BE2C (cell line): ENCODE measurements at places on chromosomes 12 and 14.

DNA sequence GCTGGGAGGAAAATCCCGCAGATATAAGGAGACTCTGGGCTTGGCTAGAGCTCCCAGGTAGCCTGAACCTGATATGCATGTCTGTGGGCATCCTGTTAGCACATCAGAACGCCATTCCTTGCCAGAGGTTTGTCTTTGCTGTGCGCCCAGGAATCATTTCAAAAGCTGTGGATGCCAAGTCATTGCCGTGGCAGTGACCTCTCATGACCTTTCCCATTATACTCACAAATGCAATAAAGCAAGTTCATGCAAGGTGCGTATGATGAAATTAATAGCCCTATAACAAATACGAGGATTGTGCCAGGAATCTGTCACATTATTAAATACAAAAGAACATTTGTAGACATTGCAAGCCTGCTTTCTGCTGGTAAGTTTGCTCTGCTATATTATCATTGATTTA lies 229.1 kb upstream of the PELI2 start:
- no peak for DNase-seq

DNA sequence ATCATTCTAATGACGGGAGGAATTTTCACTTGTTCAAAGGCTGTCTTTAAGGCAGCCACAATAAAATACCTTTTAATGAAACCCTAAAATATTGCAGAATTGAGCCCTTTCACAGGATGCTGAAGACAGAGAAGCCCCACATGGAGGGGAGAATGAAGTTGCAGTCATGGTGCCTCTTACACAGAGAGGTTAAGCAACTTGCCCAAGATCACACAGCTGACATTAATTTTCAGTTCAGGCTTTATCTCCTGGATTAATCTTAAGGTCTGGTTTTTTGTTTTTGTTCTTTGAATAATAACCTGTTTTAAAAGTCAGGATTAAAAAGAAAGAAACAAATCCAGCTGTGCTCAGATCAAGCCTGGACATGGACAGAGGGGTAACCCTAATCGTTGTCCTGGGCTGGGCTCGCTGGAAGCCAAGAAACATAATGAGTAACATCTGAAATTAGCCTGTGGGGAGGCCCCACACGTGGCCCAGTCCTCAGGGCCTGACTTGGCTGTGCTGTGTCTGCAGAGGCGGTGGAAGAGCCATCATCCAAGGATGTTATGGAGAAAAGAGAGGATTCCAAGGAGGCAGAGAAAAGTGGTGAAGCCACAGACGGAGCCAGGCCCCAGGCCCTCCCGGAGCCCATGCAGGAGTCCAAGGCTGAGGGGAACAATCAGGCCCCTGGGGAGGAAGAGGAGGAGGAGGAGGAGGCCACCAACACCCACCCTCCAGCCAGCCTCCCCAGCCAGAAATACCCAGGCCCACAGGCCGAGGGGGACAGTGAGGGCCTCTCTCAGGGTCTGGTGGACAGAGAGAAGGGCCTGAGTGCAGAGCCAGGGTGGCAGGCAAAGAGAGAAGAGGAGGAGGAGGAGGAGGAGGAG lies 8.0 kb downstream of the CHGA start:
- DNase-seq = no peak

GRCh38 chr12:122964439-122965257 lies 1.6 kb downstream of the ABCB9 start:
- no peak for DNase-seq

- no peak for DNase-seq
Observed at GRCh38 chr12:28054583-28054982, 82.0 kb upstream of the PTHLH start.

DNA sequence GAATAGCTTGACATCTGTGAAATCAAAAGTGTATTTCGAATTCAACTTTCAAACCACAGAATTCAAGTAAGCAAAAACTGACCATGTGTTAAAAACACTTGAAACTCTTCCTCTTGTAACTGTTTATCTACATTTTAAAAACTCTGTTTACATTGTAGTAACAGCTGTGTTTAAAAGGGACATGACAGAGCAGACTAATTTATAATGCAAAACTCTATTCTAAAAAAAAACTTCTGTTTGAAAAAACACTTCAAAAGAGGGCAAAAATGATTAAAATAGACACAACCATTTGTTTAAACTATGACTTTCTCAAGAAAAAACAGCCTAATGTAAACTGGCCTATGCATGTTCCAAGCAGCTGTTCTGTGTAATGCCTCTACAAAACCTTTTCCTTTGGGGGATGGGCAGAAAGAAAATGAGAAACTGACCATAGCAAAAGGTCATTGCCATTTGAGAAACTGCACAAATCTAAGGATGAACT lies 149.1 kb upstream of the HMGA2 start:
- DNase-seq = no peak

DNA sequence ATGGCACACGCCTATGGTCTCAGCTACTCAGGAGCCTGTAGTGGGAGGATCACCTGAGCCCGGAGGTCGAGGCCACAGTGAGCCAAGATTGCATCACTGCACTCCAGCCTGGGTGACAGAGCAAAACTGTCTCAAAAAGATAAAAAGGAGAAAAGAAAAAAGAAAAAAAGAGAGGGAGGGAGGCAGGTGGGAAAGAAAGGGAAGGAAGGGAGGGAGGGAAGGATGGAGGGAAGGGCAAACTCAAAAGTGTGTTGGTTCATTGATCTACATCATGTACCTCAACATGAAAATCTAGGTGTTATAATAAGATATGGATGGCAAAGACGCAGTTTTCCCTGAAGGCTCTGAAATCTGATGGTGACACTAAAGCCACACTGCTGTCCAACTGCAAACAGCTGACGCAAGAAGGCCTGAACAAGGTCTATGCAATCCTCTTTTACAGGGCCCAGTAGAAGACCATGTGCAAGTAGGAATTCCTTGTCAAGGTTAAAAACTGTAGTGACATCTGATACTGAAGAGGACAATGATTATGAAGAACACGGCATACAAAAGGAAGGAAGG lies 143.6 kb downstream of the ITPR2 start:
- DNase-seq = no peak

DNA sequence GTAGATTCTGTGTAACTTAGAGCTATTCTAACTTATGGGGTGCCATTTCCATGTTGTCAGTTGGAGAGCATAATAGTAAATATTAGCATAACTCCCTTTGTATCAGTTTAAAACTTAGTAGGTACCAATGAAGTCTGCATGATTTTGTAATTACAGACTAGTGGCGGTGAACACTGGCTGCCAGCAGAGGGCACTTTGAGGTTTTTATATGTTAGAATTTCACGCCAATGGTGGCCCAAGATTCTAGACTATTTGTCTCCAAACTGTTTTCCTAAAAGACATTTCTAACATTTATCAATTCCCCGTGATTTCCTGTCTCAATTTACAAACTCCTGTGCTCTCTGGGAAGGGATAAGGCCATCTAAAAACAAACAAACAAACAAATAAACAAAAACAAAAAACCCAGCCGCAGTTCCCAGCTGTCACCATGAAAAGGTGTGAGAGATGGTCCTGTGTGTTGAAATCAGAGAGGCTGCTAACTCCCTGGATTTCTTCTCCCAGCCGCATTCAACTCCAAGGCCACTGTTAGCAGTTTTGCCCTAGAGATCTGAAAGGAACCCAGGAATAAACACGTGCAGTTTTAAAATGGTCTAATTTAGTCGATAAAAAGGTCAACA lies 57.6 kb downstream of the BRMS1L start:
- DNase-seq = peak; percentile 25

- no peak for DNase-seq
Observed at GRCh38 chr12:49716553-49716952, 9.3 kb upstream of the FMNL3 start.

DNA sequence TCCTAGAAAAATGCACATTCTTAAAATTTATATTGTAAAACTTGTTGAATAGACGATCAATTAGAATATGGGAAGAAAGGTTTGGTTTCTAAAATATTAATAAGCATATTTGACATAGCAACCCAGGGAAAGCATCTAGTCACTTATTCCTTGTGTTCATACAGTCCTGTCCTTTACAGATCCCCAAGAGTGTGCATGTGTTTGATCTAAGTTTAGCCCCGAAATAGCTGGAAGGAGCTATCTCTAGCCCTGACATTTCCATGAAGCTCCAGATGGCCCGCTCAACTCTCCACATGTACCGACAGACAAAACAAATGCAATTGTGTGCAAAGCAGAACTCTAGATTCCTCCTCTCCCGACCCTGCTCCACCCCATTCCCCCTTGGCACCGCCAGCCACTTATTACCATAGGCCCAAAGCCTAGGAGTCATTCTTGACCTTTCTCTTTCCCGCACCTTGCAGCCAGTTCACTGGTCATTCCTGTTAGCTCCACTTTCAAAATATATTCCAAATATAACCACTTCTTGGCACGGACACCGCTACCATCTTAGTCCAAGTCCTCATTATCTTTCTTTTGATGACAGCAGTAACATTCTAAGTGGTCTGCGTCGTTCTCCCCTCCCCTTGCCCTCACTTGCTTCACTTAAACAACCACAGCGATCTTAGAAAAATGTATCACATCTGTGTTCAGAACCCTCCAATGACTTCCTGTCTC lies 45.4 kb upstream of the GZMB start:
- DNase-seq = no peak

- DNase-seq = no peak
Observed at GRCh38 chr12:75439930-75440329, 40.6 kb upstream of the GLIPR1 start.

DNA sequence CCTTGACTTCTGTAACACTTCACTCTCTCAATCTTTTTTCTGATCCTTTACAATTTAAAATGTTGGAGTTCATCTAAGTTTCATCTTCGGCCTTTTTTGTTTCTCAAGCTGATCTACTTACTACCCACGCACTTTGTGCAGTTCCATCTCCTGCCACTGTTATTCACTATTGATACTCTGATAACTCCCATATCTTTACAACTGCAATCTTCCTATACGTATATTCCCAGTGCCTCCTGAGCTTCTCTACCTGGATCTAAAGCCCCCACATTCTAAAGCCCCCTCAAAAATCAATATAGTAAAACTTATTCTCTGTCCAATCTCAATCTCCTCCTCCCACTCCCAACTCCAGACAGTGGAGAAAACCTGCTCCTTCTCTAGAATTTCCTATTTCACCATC lies 5.9 kb downstream of the ATG2B start:
- DNase-seq = no peak

DNA sequence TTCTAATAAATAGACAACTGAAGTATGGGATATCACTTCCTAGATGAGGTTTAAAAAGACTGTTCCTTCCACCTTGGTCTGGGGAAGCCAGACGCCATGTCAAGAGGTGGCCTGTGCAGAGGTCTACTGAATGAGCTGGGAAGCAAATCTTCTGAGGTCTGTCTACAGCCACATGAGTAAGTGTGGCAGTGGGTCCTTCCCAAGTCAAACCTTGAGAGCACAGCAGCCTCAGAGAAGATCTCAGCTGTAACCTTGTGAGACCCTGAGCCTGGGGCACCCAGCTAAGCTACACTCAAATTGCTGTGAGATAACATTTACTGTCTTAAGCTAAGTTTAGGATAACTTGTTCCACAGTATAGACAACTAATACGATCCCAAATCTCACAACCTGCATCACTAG lies 20.2 kb downstream of the NDUFA12 start:
- DNase-seq = no peak

GRCh38 chr12:110577864-110578693 lies 5.0 kb downstream of the PPTC7 start:
- no peak for DNase-seq

- no peak for DNase-seq
Observed at GRCh38 chr14:94685681-94686485, 73.7 kb downstream of the SERPINA3 start.

DNA sequence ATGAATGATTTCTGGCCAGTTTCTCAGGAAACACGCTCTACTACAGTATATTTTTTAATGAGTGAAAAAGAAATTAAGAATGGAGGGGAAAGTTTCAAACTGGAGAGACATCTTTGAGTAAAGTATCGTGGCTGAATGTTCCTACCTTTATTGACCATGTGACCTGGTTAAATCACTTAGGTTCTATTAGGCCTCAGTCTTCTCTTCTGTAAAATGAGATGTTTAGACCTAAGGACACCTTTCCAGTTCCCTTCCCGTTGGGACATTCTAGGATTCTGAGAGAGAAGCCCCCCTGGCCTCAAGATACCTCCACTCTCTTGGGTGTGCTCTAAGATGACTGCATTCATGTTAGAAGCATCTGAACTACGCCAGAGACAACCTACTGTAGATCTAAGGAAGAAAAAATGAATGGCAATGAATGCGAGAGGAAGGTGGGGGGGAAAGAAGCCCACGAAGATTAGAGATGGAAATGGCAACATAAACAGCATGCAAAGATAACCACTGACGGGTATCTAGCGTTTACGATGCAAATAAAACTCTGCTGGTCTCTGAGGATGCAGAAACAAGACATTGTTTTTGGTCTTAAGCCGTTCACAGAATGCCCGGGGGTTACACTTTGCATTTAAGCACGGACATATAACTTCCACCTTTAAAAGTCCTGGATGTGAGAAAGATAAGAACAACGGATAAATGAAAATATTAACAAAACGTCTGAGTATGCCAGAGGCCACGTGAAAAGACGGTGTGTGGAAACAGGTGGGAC lies 599 bp upstream of the CPSF6 start:
- no peak for DNase-seq

DNA sequence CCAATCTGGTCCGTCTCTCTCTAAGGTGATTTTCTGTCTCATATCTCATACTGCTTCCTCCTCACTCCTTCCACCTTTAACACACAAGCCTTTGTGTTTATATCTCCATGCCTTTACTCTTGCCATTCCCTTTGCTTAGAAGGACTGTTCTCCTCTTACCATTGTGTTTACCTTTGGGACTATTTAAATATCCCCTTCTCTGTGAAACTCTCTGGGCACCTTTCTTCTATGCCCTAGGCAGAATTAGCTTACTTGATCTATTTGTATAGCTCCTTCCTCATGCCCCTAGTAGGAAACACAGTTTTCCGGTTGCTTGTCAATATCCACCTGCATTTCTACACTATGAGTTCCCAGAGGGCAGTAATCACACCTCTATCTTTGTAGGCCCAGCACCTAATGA lies 3.9 kb upstream of the AMHR2 start:
- DNase-seq = no peak

GRCh38 chr14:54704768-54705167 lies 137.8 kb downstream of the SAMD4A start:
- no peak for DNase-seq

- no peak for DNase-seq
Observed at GRCh38 chr14:94462219-94462551, 9.6 kb upstream of the SERPINA11 start.

DNA sequence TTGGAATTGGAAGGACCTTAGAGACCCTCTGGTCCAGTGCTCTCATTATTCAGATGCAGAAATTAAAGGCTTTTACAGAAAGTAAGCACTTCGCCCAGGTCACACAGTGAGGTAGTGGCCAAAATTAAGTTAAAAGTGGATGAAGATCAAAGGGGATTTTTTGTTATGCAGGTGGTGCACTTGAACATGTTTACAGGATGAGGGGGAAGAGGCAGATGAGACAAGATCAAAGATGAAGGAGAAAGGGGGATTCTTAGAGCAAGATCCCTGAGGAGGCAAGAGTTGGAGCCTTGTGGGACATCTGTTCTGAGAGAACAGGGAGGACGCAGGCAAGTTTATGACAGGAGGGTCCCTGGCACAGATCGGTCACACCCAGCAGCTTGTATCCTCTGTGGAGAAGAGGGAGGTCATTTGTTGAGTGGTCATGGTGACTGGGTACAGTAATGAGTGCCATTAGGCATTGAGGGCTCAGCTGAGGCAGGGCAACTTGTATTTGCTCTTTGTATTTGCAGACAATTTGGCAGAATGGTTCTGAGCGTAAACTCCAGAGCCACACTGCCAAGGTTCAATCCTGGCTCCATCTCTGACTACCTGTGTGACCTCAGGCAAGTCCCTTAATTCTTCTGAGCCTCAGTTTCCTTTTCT lies 84.0 kb downstream of the BORCS5 start:
- no peak for DNase-seq
